ENCODE measurements at places on chromosomes 13 and 19.

GRCh38 chr19:42330241-42330711 lies 4.8 kb downstream of the MEGF8 start:
- DNase-seq: no peak

- DNase-seq: no peak
Measured at GRCh38 chr13:92609376-92609775, 617.2 kb upstream of the GPC6 start.

- no peak for DNase-seq
Measured at GRCh38 chr19:12763100-12763499, 11.5 kb downstream of the BEST2 start.

GRCh38 chr13:97659602-97660001 lies 225.6 kb downstream of the RAP2A start:
- DNase-seq: no peak
